NCI-H446 treated with DMSO at 0.1 percent for 48 hours (cell line): ENCODE measurements at places on chromosomes 5 and 9.

- DNase-seq = no peak
Observed at GRCh38 chr5:55327281-55327680, 19.5 kb downstream of the MTREX start.

DNA sequence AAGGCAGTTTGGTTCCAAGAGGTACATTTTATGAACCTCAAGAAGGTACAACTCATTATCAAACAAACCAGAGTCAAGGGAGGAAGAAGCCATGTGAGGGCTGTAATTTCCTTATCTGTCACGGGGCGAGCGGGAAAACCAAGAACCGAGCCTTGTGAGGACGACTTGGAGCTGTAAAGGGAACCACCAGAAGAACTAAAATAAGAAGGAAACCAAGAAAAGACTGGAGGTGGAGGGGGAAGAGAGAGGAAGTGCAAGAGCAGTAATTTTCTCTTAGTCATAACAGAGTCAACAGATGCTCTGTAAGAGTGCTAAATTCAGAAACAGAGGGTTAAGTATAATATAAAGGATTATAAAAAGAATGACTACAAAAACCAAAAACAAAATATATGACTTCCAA, 127.1 kb downstream of the DIRAS2 start:
- DNase-seq = no peak

DNA sequence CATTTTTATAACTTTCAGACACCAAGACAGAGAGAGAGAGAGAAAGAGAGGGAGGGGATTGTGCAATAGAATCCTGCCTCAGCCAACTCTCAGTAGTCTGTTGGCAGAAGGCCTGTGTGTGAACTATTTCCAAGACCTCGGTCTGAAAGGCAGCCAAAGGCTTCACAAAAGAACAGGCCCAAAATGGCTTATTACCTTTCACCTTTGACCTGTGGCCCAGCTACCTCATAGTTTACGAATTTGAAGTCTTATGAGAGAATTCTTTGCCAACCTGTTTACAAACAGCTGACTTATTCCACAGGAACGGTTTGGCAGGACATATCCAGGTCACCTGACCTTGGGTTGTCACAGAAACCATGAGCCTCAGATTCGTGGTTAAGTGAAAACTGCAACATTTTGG, 48.6 kb downstream of the NR2F1-AS1 start:
- DNase-seq = peak; percentile 75

DNA sequence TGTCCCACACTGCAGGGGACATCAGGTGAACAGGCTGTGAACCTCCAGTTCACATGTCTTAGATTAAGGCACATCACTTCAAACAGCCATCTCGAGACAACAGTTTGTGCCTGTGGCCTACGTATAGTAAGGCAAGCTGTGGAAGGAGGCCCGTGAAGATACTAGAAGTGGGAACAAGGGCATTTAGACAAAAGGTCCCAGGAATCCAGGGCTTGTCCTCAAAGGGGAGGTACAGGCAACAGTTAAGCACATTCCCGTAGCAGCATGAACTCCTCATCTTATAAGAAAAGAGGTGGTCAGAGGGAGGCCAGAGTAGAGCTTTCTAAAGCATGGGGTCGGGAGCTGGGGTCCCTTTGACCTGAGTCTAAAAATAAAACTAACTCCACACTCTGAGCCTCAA, 122.5 kb upstream of the TRPM3 start:
- no peak for DNase-seq

DNA sequence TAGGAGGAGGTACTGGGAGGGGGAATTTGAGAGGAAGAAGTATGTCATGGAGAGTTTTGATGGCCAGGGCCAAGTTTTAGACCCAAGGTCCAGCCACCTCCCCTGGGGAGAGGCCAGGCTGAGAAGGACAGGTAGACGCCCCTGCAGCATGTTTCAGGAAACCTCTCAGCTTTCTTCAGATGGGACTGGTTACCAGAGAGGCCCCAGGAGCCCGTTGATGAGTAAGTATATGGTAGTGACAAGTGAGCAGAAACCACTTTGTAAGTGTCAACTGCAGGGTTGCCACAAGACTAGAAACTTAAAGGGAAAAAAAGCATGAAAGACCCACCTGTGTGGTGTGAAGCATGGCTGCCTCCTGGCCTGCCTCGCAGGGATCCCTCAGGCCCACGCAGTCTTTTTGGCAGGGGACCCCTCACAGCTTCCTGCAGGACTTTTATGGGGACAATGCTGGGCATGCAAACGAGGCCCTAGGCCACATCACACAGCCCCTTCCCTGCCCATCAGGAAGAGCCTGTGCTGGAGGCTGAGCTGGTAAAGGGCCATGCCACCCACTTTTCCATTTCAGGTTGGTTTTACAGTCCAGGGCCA, 255.9 kb downstream of the FSTL4 start:
- DNase-seq = no peak

DNA sequence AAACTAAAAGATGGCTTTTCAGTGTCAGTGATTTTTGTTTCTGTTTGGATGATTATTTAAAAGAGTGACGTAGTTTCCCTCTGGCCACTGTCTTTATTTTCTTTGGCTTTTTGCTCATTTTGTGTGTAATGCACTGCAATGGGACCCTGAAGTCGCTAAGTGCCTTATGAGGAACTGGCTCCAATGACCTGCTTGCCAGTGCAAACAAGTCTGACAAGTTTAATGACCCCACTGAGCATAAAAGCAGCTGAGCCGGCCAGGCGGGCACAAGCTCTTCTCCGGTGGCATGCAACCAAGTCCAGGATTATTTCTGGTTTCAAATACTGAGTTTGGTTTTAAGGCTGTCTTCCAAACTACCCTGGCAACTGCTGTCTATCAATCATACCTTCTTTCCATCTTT, 15.6 kb upstream of the GNA14 start:
- peak; percentile 40 for DNase-seq

DNA sequence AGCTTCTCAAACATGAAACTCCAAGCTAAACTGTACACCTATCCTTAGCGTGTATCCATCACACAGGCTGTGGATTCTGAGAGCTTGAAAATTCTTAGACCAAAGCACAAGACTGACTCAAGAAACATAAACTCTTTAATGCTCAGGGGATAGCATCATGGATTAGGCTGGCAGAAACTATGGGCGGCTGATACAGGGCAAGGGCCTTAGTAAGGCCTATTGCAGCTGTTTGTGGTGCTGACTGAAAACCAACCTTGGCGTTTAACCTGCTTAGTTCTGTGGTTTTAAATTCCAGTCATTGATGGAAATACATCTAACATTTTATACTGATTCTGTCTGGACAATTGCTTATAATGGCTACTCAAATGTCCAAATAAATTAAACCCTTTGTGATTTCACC, 183.7 kb downstream of the TLR4 start:
- DNase-seq = no peak

- no peak for DNase-seq
Observed at GRCh38 chr9:109771087-109771486, 8.9 kb upstream of the PALM2AKAP2 start.

GRCh38 chr9:99954819-99955218, 48.4 kb downstream of the STX17 start:
- DNase-seq = no peak

DNA sequence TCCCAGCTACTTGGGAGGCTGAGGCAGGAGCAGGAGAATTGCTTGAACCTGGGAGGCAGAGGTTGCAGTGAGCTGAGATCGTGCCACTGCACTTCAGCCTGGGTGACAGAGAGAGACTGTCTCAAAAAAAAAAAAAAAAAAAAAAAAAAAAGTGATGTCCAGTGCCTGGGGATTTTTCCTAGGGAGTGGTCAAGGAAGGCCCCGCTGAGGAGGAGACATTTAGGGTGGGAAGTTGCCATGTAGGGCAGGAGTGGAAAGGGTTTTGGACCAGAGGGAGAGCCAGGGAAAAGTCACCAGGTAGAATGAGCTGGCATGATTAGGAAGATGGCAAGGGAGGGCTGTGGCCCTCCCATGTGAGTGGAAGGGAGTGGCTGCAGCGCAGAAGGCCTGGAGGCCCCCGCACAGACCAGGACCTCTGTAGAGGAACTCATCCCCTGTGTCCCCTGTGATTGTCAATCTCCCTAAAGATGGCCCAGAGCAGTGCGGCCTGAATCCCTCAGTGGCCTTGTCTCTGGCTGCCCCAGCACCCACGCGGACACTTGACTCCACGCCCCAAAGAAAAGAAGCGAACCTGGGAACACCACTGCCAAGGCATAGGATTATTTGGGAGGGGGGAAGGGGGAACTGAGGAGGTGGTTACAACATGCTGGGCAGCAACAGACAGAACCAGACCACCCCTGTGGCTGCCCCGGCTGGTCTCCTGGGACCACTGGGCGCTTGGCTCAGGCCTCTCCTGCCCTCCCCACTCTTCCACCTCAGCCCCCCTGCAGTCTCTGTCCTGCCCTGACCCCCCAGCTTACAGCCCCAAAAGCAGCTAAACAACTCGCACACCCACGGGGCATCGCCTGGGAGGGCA, 2.6 kb upstream of the SQSTM1 start:
- no peak for DNase-seq

DNA sequence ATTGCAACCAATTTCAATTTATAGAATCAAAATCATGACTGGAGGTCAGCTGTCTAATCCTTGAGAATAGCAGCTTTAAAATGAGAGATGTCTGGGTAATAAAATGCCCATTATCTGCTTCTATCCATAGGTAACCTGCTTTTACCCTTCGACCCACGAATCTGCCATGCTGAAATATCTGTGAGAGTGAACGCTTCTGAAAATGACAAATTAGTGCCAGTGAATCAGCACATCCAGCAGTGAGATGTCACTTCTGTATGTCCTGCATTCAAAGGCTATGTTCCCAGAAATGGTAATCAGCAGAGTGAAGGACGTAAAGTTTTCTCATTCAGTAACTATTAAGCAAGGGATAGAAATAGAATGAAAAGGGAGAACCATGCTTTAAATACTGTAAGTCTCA, 532.4 kb upstream of the ITGA1 start:
- no peak for DNase-seq

- no peak for DNase-seq
Observed at GRCh38 chr9:133075925-133076630, 14.3 kb downstream of the CEL start.

DNA sequence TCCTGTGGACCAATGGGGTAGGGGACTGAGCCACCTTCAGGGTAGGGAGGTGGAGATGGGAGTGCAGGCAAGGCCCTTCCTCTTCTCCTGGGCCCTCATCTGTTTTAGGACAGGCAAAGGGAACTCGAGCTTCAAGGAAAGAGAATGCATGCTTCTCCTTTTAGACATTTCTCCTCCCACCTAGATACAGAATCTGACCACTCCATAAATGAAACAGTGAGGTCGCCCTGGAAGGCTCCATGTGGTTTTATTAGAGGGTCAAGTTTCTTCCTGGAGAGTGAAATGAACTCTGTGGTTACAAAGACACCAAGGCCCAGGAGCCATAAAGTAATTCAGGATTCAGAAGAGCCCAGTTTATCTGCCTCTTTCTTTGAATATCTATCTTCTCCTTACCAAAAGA, 14.9 kb downstream of the LHFPL2 start:
- DNase-seq = no peak

DNA sequence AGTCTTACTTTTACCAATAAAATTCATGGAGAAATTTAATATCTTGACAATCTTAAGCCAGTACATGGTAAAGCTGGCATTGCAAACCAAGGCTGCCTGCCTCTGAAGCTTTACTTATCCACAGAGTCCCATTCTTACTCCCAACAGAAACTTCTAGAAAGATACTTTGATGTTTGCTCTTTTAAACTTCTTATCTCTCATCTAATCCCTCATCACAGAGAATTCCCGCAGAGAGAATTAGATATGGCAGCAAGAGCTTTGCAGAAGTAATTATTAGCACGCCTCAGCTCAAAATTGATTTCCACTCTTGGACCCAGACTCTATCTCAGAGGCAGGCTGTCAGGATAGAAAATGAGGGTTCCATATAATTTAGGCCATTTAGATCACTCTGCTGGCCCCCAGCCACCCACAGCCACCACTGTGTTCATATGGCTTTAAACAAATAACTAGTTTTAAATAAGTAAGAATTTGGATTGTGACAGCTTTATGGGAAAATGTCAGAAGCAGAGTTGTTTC, 37.9 kb upstream of the GAS1 start:
- no peak for DNase-seq
